ENCODE measurements at places on chromosomes 3 and 15.

DNA sequence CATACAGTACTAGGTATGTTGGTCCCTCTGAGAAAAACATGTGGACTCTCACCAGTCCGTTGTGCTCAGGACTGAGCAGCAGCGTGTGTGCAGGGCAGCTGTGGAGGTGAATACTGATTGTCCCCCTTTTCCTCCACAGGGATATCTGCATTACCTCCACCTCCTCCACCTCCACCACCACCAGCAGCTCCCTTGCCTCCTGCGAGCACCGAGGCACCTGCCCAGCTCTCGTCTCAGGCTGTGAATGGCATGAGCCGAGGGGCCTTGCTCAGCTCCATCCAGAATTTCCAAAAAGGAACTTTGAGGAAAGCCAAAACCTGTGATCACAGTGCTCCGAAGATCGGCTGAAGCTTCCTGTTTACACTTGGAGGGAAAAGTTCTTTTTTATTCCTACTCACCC lies 9.0 kb downstream of the PDHB start:
- no peak for DNase-seq

GRCh38 chr3:58570851-58571250 lies 6.3 kb downstream of the FAM107A start:
- DNase-seq: no peak

DNA sequence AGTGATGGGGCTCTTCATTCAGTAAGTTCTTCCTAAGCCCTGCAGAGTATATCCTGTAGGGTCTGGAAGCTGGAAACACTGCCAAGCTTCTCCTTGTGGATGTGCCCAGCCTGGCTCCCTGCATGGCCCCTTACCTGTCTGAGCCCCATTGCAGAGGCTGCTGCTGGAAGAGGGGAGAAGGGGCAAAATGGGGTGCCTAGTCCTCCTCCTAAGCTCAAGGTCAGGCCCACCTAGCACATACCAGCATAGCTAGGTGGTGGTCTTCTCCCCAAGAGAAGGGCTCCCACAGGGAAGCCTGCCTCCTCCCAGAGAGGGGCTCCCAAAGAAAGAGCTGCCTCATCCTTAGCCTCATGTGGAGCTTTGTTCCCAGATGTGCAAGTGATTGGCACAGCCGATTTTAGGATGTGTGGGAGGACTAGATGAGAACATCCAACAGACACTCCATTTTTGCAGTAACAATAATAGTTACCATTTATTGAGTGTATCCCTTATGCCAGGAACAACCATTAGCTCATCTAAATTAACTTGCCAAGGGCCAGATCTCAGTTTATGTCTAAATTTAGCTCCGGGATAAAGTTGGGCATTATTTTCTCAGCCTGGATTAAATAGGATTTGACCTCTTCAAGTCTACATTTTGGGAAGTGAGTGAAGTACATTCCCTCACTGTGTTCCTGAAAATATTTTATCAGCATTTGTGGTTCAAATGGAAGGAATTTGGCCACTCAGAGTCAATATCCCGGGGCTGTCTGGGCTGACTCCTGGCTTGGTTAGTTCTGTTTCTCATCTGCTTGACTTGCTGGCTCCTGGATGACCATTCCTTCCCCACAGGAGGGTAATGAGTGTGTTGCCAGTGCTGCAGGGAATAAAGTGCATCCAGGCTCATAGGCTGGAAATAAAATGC lies 291.1 kb upstream of the ROPN1 start:
- no peak for DNase-seq

DNA sequence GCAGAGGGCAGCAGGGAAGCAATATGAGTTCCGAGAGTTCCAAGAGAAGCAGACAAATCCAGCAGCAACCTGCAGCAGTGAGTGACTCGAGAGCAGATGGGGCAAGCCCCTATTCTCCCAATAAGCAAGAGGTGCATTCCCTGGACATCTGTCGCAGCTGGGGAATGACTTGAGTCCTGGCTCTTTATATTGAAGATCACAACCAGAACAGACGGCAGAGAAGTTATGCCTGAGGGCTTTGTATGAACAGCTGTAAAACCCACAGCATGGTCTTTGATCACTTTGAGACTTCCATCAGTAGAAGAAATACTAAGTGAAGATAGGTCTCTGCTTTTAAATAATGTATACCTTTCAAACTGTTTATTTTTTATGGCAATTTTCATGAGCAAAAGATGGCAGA lies 23.6 kb upstream of the C3orf22 start:
- DNase-seq: no peak

- DNase-seq: no peak
These were observed 1.7 kb upstream of the CLN6 start for GRCh38 chr15:68231102-68231818.

GRCh38 chr3:134211797-134212196 lies 38.9 kb downstream of the RYK start:
- DNase-seq: no peak
